GM23248 (cell line): ENCODE measurements at places on chromosomes 13 and 19. TPM values are rescaled to one million over a fixed set of nuclear protein-coding genes. Genes with fewer than 3 reads are reported as not detected.

DNA sequence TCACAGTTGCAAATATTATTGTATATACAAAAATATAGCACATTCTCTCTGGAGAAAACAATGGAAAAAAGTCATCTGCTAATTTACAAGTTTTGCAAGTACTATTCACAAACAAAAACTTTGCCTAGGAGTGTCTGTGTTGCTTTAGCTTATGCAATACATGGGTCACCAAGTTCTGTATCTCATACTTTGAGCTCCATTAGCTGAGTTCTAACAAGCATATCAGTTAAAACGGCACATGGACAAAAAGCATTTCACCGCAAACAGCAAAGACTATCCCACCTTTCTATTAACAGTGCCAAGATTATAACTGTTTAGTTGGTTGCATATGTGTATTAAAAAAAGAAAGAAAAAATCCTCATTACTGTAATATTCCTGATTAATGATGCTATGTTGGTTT is 4.6 kb downstream of the SPRY2 start:
- DNase-seq = peak; percentile 57

The GPR18 gene
- total RNA-seq = not detected in 2 replicates

- no peak for DNase-seq
Observed at GRCh38 chr13:72004246-72004645, 137.2 kb upstream of the DACH1 start.

DNA sequence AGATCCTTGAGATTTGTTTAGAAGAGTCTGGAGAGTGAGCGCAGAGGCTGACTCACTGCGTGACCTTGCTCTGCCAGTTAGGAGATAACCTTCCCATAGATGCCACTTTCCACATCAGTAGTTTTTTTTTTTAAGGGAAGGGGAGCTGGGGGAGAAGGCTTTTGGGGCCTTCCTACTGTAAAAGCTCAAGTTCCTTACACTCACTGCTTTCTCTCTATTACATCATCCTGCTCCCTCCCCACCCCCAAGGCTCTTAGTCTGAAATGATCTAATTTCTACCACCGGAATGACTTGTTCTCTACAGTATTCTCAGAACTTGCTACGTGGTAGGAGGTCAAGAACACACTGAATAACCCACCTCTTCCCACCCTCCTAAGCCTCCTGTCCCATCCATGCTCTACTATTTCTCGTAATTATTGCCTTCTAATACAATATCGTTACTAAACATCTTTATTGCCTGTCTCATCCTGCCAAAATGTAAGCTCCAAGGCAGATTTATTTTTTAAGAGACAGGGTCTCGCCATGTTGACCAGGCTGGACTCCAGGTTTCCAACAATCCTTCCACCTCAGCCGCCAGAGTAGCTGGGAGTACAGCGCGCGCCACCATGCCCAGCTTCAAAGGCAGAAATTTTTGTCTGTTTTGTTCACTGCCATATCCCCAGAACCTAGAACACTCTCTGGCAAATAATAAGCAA is 1.2 kb downstream of the LONP1 start:
- peak; percentile 91 for DNase-seq

The CCDC97 gene
- 5.2 and 5.9 TPM in 2 replicates for total RNA-seq

DNA sequence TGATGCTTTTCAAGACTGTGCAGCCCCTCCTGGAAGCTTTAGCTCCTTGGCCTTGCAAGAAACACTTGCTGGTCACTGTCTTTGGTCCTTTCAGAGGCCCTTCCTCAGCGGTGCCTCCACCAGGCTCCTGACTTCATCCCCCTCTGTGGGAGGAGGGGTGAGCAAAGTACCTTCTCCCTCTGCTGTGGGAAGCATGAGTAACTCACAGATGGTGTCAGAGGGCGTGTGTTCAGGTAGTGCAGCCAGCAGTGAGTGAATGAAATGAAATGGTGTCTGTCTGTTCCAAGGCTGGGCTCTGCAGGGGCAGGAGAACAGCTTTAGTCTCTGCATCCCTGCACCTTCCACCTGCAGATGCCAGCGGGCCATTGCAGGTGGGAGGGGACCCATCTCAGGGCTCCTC is 102.9 kb downstream of the SHISA2 start:
- no peak for DNase-seq

The ACP5 gene
- total RNA-seq = 0.11 TPM in 1 of 2 replicates, not detected in the other

- no peak for DNase-seq
Observed at GRCh38 chr13:34002141-34002540, 184.2 kb downstream of the RFC3 start.

- DNase-seq = peak; percentile 44
Observed at GRCh38 chr19:17076543-17076991, 990 bp downstream of the MYO9B start.

DNA sequence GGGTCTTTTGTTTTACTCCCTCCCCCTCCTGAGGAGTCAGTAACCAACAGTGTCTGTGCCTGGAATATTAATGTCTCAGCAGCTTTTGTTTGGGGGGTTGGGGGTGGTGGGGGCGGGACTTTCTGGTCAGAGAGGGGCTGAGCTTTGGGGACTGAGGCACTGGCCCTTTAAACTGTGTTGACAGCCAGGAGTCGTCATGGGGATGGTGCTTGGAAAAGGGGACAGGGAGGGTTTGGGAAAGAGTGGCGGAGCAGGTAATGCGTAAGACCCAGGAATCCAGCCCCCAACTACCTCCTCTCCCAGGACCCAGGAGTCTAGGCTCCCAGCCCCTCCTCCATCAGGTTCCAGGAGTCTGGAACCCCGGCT is 5.2 kb downstream of the CADM4 start:
- DNase-seq = no peak

DNA sequence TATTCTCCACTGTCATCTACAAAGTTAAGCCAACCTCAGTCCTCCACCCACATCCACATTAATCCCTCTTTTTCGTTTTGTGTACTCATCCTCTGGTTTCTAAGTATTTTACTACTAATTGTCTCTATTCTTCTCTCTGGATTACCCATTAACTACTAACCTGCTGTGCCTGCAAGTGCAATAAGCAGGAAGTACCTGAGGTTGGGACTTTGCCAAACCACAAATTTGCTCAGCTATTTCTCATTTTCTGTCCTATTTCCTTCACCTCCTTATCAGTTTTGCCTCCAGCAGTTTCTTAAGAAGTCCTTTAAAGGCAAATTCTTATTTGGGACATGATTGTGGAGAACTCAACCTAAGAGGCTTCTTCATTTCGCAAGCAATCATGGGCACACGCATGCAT is 1708.9 kb downstream of the SLITRK5 start:
- no peak for DNase-seq

The CEBPA gene
- 0.22 and 0.63 TPM in 2 replicates for total RNA-seq

DNA sequence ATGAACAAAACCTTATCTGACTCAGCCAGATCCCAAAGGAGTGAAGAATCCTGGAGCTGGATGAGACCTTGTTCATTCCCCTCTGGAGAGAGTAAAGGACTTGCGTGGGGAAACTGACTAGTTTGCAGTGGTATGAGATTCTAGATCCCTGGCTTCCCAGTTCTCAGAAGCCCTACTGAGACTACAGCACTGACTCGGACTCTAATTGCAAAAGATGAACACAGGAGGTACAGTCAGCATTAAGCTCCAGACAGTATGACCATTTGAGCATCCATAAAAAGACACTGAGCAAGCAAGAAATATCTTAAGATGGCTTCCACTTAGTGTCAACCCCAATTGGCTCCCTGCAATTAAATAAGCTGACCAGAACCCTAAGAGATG is 6.8 kb downstream of the ZC3H4 start:
- DNase-seq = peak; percentile 86

The ZNF440 gene
- 4.2 and 7.6 TPM in 2 replicates for total RNA-seq

- peak; percentile 39 for DNase-seq
Observed at GRCh38 chr19:35436477-35437405, 11.3 kb upstream of the FFAR2 start.

- peak; percentile 87 for DNase-seq
Observed at GRCh38 chr13:45518525-45519245, 53.9 kb downstream of the COG3 start.

DNA sequence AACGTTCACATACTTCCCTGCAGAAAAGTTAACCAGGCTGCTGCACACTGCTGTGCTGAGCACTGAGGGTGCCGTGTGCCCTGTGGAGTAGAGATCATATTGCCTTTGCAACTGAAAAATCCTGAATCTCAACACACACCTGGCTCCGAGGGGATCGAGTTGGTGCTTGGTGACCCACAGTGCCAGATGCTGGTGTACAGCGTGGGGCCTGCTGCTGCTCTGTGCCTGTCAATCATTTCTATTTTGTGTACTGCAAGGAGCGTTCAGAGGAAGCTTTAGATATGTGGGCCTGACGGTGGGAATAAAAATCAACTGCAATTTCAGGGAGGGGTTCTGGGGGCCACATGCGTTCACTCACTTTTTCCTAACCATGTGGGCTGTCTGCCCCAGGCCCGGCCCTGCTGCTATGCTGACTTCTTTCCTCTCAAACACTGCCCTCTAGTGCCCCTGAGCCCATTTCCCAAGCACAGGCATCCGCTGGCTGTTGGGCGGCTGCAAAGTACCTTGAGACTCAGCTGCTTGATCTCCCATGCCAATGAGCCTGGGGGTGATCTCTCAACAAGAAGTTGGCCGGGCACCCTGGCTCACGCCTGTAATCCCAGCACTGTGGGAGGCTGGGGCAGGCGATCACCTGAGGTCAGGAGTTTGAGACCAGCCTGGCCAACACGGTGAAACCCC is 9.7 kb upstream of the LENG8 start:
- DNase-seq = peak; percentile 52

The CHST8 gene
- total RNA-seq = 0.89 and 1.1 TPM in 2 replicates

The ZNF230 gene
- 1.9 and 3.9 TPM in 2 replicates for total RNA-seq

- no peak for DNase-seq
Observed at GRCh38 chr19:32363175-32363574, 17.8 kb downstream of the ZNF507 start.

DNA sequence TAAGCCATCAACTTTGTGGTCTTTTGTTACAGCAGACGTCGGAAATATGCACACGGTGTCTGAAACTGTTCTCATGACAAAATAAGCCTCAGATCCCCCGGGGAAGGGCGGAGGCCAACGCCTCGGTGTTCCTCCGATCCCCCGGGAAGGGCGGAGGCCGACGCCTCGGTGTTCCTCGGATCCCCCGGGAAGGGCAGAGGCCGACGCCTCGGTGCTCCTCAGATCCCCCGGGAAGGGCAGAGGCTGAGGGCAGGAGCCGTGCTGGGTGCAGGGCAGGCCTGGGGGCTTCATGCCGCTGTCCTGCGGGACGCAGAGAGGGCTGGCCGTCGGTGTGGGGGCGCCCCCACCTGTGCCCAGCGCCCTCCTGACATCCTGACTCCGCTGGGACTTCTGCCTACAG is 4.7 kb downstream of the FGF22 start:
- no peak for DNase-seq

The KLK14 gene
- total RNA-seq = not detected in 2 replicates

The GFY gene
- not detected in 2 replicates for total RNA-seq

- DNase-seq = no peak
Observed at GRCh38 chr13:33578786-33579185, 239.2 kb upstream of the RFC3 start.

GRCh38 chr19:2026770-2027169 is 11.3 kb upstream of the BTBD2 start:
- no peak for DNase-seq

GRCh38 chr19:35247526-35248309 is 1.1 kb upstream of the LSR start:
- DNase-seq = no peak

- no peak for DNase-seq
Observed at GRCh38 chr19:31264041-31264778, 85.0 kb downstream of the TSHZ3 start.

DNA sequence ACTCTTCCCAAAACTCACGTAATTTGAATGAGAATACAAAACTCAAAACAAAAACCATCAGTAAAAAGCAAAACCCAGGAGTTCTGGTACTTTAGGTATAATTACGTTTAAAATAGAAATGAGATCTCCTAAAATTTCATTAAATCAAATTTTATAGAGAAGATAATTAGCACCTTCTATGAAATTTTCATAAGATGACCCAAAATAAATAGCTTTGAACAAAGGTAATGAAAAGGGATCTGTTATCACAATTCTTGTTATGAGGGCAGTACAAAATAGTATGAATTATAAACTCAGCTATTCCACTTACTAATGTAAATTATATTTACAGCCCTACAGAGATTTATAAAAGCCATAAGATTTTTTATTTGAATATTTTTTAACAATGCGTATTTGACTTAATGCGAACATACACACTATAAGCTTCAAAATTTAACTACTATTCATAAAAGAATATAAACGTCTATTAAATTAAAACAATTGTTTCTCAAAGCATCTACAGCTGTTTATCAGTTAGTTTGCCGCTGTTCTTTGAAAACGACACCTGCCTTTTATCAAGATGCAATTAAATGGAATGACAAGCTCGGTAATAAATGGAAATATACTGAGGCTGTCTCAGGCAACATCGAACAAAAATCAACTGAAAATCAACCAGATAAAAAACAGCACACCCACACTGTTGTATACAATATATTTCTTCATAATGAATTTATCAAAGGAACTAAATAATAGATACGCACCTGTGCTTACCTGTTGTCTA is 63.8 kb downstream of the KCNRG start:
- DNase-seq = no peak
